ENCODE measurements at places on chromosomes 12 and 14.

GRCh38 chr12:104641862-104642261, 185.1 kb downstream of the CHST11 start:
- DNase-seq, result no peak

GRCh38 chr12:8860165-8860961, 37.9 kb downstream of the A2ML1 start:
- DNase-seq, result peak; percentile 36

DNA sequence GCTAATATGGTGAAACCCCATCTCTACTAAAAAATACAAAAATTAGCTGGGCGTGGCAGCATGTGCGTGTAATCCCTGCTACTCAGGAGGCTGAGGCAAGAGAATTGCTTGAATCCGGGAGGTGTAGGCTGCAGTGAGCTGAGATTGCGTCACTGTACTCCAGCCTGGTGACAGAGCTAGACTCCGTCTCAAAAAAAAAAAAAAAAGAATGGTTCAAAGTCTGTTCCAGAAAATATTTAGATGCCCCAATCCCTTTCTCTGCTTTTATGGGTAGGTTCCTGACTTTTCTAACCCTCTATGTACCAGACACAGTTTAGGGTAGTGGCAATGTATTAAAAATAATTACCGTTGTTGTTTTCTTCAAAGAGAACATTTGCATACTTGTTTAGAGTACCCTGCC, 161.4 kb downstream of the STXBP6 start:
- DNase-seq, result no peak

DNA sequence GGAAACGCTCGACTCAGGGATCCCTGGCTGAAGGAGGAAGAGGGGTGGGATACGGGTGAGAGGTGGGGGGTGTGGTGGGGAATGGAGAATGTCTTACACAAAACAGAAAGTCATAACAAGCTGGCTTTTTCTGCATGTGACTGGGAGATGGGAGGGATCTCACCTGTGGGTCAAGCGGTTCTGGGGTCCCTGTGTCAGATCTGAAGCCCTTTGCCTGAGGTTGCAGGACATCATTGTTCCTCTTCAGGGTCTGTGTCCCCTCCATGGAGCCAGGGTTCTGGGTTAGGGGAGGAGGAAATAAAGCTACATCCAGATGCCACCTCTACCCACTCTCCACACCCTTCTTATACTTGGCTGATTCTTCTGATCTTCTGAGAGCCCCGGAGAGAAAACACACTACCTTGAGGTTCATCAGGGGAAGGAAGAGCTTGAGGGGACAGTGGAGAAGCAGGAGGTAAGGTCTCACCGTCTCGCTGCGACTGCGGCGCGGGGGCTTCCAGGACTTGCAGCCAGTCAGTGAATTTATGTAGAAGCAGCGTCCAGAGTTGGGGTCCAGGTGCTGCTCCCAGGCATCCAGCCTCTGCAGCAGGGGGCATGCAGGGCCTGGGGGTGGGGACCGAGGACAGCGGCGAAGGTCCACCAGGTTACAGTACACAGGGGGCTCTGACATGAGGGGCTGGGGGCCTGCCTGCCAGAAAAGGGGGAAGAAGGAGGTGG, 2.5 kb downstream of the ARHGAP9 start:
- no peak for DNase-seq

GRCh38 chr14:59280961-59281360, 92.5 kb downstream of the DAAM1 start:
- DNase-seq, result no peak

DNA sequence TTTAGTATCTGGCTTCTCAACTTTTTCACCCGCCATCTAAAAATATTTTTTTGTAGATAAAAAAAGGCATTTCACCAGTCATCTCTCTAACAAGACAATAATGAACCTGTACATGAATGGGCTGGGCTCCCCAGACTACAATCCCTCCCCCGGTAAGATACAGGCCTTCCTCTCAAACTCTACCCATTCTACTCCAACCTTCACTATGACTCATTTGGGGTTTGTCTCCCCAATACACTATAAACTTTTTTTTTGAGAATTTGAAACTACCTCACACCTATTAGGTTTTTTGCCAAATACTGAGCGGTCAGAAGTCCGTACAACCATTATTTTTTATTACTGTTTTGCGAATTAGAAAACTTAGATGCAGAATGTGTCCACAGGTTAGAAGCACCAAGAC, 784 bp downstream of the RPL6 start:
- no peak for DNase-seq

DNA sequence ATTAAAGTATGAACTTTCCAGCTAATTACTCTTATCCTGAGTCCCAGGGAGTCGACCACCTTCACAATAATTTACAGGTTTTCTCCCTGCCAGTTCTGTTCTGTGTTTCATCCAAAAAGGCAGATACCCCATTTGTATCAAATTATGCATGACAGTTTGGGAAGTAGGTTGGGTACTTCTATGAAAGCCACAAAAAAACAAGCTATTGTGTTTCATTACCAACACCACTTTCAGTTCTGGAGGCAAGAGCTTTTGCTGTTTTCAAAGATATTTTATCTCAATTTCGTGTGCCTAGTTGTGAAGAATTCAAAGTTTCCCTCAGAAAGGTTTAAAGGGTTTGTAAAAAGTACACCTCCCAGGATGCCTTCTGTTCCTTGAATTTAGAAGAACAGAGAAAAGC, 557.4 kb downstream of the FLRT2 start:
- DNase-seq, result no peak

DNA sequence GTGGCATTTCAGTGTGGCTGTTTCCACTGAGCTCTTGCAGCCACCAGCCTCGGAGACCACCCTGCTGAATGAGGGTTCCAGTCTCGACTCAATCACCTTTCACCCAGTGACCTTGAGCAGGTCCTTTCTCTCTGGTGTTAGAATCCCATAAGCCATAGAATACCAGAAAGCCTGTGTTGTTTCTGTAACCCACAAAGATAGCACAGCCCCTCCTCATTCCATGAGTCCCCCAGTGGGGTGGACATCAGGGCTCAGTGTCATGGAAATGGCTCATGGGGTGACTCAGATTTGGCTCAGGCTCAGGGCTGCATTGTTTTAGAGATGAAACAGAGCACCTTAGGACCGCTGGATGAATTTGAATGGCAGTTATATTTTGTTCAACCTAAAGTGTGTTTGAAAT, 171.5 kb downstream of the PTPN11 start:
- DNase-seq, result peak; percentile 42

- no peak for DNase-seq
These were observed 64.6 kb downstream of the BEGAIN start for GRCh38 chr14:100522616-100523099.

DNA sequence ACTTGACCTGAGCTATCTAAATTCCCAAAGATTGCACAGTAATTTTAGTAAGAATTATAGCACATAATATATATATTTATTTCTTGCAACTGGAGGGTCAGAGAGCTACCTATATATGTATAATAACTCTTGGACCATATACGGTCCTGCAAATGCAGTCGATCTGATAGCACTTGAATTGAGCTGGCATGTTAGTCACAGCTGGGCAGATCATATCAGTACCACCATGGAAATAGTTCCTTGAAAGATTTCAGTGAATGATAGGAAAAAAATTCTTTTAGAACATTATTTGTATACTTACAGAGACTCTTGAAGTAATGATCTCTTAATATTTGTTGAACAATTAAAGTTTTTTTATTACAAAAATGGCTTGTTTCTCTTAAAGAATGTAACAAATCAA, 94.5 kb upstream of the MON2 start:
- no peak for DNase-seq

Measured in PC-3 (cell line).